ENCODE measurements at places on chromosomes 11 and 22.

DNA sequence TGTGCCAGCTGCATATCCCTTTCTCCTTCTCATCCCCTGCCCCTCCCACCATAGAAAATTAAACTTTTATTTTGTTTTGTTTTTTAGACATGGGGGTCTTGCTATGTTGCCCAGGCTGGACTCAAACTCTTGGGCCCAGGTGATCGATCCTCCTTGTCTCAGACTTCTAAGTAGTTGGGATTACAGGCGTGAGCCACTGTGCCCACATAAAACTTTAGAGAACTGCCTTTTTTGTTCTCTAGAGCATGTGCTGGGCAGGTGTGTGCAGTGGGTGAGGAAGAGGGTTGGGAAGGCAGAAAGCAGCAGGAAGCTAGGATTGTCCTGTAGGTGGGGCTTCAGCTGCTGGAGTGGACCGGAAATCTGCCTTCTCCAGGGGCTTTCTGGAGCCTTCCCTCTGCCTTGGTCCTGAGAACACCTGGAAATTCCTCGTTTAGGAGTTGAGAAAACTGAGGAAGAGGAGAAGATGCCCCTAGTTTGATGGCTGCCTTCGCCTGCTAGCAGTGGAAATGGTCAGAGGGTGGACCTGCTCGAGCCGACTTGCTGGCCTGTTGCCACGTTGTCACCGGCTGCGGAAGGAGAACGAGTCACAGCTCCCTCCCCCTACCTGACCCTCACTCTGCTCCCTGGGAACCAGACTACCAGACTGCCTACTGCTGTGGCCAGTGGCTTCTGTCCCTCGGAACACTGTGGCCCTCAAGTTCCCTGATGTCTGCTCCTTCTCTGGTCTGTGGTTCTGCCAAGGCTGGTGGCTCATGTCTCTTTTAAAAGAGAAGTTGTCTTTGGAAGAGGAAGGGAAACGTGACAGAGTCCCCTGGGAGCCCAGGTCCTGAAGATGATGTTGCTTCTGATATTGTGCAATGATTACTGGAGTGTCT is 4.0 kb downstream of the ST14 start:
- DNase-seq = no peak

GRCh38 chr22:44906248-44906936 is 103.4 kb downstream of the PHF21B start:
- no peak for DNase-seq

DNA sequence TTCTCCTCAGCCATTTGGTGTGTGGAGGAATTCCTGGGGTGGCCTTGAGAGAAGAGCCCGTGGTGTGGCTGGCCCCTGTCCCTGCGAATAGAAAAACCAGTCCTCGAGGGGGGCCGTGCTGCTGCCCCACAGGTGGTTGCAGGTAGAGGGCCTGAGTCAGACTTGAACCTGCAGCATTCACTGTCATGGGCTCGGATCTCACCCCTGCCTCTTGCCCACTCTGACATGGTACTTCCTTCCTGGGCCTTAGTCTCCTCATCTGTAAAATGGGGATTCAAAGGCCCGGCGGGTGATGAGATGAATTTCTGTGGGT is 19.4 kb downstream of the TRMU start:
- DNase-seq = no peak

DNA sequence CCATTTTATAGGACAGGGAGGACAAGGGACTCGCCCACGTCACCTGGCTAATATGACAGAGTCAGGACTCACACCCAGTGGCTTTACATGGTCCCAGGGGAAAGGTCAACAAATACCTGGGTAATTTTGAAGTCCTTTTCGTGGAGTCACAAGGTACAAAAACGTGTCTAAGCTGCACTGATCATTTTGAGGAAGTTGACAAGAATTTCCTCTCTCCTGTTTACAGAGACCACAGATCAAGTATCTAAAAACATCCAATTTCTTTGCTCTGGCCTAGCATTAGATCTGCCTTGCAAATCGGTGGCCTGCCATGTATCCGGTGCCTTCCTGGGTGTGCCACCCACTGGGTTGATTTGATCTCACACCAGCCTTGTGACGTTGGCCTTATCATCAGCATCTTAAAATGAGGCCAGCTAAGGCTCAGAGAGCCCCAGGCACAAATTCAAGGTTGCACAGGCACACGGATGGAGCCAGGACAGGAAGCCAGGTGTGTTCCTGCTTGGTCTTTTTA is 17.6 kb downstream of the GDPD5 start:
- no peak for DNase-seq

- DNase-seq = no peak
Measured at GRCh38 chr11:96052921-96053651, 129.2 kb upstream of the MTMR2 start.

- DNase-seq = no peak
Measured at GRCh38 chr11:61095021-61095420, 7.3 kb upstream of the CD5 start.

DNA sequence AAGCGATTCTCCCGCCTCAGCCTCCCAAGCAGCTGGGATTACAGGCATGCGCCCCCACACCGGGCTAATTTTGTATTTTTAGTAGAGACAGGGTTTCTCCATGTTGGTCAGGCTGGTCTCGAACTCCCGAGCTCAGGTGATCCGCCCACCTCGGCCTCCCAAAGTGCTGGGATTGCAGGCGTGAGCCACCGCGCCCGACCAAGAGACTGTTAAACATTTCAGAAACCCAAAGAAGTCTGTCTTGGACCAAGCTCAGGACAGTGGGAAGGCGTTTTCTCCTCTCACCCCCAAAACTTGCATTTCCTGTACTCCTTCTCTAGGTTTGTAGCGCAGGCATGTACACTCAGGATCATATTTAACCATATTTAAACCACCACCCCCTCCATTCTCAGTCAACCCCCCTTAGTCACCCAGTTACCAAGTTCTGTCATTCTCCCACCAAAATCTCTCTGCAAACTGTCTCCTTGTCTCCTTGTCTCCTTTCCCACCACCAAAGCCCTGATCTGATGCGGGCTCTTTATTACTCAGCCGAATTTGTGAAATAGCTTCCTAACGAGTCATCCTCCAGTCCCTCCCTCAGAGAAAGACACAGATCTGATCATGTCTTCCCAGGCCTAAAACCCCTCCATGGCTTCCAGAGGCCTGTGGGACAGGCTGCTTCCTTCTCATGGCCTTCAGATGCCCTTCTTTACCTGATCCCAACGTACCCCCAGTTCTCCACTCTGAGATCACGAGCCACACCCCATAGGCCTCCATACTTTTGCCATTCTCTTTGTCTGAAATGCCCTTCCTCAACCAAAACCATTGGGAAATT is 29.0 kb upstream of the CREB3L1 start:
- no peak for DNase-seq

GRCh38 chr11:69394234-69394868 is 87.1 kb upstream of the LINC01488 start:
- DNase-seq = no peak

GRCh38 chr22:17890245-17890671 is 116.0 kb upstream of the BID start:
- DNase-seq = no peak

DNA sequence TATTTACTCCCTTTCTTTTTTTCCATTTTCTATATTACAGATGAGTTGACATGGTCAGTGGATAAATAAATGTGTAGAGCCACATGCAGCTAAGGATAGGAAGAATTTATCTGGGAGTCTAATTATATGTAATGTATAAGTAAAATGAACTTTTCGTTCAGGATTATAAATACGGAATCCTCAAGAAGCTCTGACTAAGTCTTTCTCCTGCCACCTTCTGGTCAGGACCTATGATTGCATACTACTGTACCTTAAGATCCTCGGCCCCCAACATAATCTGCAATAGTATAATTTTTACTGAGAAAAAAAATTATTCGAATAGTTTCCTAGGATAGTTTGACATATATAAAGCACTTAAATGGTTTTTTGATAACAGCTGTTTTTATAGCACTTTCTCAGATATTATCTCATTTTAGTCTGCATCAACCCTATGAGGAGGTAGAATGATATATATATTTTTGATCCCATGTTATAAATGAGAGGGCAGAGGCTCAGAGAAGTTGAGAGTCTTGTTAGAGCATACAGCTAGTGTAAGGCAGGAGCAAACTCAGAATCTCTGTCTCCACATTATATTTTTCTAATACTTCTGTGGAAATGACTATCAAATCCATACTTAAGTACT is 36.1 kb downstream of the CCDC90B start:
- no peak for DNase-seq

DNA sequence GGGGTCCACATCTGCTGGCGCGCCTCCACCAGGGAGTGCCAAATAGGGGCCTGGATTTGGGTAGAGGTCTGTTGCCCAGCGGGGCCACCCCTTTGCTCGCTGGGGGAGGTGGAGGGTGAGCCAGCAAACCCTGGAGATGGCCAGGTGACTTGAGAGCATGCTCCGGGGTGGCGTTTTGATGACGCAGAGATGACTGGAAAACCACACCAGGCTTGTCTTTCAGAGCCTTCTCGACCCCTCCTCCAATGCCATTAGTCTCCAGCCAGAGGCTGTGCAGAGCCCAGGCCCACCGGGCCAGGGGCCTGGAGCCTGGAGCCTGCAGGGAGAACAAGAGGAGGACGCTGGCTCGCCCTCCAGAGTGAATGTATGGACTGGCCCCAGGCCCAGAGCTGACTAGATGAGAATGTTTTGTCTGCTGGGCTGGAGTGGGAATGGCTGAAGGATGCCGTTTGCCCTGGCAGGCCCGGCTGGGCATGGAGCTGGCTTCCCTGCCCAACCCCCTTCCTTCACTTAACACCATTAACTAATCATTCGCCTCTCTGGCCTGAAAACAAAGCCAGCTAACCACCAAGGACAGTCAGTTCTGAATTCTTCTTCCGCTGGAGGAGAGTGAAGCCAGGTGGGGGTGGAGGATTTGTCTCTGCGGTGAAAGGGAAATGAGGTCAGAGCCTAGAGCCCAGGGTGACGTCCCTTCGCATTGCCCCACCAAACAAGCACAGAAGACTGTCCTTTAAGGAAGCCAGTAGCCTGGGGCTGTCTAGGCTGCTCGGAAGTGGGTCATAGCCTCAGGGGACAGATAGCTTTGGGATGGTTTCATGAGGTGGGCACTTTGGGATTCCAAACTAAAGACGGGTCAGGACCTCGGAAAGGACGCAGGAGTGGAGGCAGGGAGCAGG is 1.6 kb upstream of the MCAM start:
- no peak for DNase-seq

GRCh38 chr11:78099666-78100065 is 20.0 kb upstream of the NDUFC2 start:
- no peak for DNase-seq

GRCh38 chr22:29142116-29142515 is 63.6 kb upstream of the EMID1 start:
- no peak for DNase-seq

DNA sequence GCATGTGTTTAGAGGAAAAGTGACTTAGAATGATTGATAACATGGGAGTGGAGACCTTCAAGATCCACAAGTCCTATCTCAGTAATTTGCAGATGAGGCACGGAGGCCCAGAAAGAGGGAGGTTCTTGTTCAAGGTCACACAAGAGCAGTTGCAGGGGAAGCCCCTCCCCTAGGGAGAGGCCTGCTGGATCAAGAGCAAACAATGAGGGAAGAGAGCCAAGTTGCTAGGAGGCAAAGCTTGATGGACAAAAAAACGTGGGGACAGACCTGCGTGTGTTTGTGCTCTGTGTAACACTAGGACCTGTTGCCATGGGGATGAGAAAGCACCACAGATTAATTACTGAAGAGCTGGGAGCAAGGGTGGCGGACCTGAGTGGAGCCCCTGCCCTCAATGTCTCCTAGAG is 6.4 kb upstream of the MFRP start:
- DNase-seq = no peak

DNA sequence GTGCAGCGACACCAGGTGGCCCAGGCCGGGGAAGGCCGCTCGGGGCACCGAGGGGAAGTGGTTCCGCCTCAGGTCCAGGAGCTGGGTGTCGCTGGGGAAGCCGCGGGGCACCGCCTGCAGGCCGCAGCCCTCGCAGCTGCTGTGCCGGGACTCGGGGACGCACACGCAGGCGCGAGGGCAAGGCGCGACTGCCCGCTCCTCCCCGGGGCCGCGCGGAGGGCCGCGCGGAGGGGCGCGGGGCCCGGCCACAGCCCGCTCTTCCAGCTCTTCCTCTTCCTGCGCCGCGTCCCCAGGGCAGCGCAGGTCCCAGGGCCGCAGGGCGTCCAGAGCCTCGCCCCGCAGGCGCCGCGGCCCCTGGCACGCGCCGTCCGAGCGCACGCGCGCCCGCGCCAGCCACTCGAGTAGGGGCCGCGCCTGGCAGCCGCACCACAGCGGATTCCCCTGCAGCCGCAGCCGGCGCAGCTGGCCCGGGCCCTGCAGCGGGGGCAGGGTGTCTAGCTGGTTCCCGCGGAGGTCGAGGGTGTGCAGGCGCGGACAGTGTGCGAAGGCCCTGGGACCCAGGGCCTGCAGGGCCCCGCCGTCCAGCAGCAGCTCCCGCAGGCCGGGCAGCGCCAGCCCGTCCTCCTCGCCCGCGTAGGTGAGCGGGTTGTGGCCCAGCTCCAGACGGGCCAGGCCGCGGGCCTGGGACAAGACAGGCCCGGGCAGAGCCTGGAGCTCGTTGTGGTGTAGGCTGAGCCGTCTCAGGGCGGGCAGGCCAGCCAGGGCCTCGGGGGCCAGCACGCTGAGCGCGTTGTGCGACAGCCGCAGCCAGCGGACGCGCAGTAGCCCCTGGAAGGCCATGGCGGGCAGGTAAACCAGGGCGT is 2.8 kb downstream of the CHADL start:
- DNase-seq = peak; percentile 55

GRCh38 chr11:70067591-70068341 is 10.4 kb upstream of the ANO1 start:
- no peak for DNase-seq

GRCh38 chr11:38130976-38131375 is 1532.9 kb upstream of the RAG2 start:
- DNase-seq = no peak

Data from stimulated activated CD8-positive, alpha-beta memory T cell treated with anti-CD3 and anti-CD28 coated beads, Interleukin-4, amount 100 ng/mL, for 24 hours (primary cell).